ENCODE measurements at places on chromosomes 4 and X.

DNA sequence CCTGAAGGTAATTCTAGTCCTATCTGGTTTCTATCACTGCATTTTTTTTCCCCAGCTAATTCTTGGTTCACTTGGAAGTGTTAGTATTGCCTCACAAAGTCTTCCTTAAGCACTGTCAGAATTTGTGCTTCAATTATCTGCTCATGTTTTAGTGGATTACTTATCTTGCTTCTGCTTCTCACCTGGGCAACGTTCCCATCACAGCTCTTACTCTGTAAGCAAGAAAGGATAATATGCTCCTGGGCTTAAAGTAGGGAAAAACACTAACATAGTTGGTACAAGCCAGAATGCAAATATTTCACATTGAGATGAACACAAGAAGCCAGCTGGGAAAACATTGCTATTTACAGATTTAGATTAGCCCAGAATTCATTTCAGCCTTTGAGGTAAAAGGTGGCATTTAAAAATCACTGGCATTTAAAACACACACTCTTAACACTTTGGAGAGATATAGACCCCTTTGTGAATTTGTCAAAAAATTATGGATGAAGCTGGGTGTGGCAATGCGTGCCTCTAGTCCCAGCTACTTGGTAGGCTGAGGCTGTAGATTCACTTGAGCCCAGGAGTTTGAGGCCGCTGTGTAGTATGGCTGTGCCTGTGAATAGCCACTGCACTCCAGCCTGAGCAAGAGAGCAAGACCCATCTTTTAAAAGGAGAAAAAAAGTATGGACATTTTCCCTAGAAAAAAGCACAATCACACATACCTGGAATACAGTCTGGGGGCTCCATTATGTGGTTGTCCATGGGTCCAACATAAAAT lies 6.6 kb upstream of the PTPN13 start:
- no peak for DNase-seq

DNA sequence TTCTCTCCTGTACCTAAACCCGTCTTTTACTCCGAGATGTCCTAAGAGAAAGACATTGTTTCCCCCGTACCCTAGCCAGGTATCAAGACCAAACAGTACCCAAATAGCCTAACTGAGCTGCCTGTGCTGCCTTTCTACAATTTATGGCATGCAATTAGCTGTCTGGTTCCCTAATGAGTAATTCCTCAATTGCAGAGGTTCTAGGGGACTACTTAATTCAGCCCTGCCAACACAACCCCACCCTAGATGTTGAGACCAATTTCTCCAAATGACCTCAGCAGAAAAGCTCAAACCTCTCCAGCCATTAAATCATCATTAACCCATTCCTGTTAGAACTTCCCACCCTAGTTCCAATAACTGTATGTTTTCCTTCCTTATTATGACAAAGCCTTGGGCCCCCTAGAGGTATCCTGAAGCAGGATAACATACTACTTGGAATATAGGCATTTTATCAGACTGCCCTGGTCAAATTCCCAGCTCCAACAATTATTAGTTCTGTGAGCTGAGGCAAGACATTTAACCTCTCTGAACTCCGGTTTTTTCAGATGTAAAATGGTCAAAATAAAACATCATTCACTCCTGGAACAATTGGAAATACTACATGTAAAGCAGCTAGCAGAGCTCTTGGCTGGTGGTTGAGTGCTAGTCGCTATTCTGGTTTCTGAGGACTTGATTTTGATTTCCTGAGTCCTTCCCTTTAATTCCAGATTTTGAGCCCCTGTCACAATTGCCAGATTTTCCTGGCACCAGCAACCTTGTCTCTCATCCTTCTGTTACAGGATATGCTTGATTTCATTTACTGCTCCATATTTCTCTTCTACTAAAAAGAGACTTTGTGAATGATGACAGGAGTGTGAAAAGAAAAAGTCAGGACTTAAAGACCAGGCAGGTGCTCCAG lies 244.6 kb upstream of the TENM3 start:
- no peak for DNase-seq

- DNase-seq: no peak
These were observed 87.2 kb upstream of the C4orf50 start for GRCh38 chr4:6105311-6105911.

DNA sequence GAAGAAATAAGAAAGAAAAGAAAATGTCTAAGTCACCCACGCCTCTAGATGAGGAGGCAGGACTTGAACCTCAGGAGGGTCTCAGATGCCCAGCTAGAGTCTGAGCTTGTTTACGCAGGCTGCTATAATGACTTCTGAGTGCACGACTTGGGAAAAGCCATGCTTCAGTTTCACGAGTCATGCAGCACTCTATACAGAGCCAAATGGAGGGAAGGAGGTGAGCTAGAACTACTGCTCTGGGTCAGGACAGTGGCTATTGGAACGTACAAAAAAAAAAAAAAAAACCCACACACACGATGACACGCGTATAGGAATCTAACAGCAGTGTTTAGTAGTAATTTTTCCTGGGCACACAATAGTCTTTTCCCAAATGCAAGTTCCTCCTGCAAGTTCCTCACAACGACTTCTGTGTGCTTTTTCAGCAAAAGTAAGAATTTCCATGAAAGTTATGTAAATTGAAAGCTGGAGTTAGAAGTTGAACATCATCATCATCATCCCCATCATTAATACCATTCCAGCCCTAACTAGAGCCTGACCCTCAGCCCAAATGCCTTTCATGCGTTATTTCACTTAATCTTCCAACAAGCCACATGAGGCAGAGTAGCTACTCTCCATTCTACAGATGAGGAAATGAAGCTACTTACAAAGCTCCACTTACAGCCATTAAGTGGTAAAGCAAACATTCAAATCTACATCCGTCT lies 36.6 kb downstream of the IRF2 start:
- no peak for DNase-seq

GRCh38 chrX:40415675-40416074 lies 165.1 kb upstream of the ATP6AP2 start:
- no peak for DNase-seq

GRCh38 chrX:154718616-154719015 lies 32.3 kb downstream of the GAB3 start:
- DNase-seq: no peak

DNA sequence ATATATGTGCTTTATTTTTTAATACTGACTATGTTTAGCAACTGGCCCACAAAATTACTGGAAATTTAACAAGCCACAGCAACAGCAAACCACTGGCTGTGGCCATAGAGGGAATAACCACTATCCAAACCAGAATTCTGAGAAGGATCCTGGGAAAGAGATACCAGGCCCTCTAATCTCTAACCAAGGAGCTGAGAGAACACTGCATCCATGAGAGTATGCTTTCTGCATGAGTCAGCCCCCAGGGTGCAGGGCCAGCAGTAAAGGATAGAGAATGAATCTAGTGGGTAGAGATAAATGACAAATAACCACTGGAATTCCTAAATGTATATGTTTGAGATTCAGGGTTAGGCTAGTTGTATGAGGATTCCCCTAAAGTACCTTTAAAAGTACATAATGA lies 221.8 kb downstream of the KIT start:
- DNase-seq: peak; percentile 65

All from HS-5 (cell line).